ENCODE measurements at places on chromosomes 4 and X.

GRCh38 chrX:40734971-40735324, 394 bp downstream of the MED14 start:
- no peak for DNase-seq

GRCh38 chr4:83810428-83810827, 274.5 kb downstream of the GPAT3 start:
- no peak for DNase-seq

- DNase-seq: no peak
Measured at GRCh38 chrX:53716328-53717088, 30.0 kb upstream of the HUWE1 start.

GRCh38 chr4:153931804-153932203, 142.9 kb upstream of the SFRP2 start:
- no peak for DNase-seq

DNA sequence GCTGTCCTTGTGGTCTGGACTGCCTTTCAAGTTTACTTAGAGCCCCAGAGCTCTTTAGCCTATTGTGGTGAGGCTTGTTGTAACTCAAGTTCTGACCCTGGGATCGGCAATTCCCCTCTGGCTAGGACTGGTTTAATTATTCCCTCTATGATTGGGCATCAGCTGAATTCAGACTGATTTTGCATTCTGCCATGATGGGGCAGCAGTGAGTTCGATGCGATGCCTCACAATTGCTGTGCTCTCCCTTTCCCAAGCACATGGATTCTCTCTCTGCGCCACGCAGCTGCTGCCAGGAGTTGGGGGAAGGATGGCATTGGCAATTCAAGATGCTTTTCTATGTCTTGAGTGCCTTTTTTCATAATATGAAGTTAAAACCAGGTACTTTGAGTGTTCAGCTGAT, 327.8 kb upstream of the CXorf51B start:
- DNase-seq: no peak

- DNase-seq: no peak
Measured at GRCh38 chr4:127775843-127776242, 6.3 kb upstream of the HSPA4L start.

GRCh38 chr4:156779042-156779441, 192.6 kb downstream of the PDGFC start:
- DNase-seq: no peak

DNA sequence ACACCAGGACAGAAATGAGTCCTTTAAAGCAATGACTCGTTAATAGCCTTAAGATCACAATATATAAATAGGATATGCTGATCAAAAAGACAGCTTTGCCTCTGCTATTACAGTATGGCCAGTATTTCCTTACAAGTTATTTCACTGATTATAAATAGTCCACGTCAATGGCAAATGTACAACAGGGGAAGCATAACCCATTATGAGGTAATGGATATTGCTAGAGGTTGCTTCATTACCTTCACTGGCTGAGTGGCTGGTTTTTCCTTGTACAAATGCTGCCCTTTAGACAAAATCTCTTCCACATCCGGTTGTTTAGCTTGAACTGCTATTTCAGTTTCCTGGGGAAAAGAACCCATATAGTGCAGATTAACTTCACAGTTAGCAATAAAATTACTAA, 764.6 kb upstream of the FTHL17 start:
- no peak for DNase-seq

- no peak for DNase-seq
Measured at GRCh38 chr4:158793021-158793420, 24.2 kb downstream of the FNIP2 start.

DNA sequence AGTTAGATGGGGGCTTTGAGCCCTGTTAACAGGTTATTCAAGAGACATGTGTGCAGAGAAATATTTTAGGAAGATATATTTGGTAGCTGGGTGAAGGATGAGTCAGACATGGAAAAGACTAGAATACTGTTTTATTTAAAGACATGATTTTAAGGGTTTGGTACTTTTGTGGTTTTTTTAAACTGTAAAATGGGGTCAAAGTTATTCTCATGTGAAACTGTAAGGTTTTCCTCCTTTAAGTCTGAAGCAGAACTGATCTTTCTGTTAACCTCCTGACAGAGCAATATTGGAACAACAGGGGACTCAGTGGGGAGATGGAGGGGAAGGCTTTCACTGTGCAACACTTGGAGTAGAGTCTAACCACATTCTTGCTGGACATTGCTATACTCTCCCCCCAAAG, 112.4 kb upstream of the LSM6 start:
- no peak for DNase-seq

DNA sequence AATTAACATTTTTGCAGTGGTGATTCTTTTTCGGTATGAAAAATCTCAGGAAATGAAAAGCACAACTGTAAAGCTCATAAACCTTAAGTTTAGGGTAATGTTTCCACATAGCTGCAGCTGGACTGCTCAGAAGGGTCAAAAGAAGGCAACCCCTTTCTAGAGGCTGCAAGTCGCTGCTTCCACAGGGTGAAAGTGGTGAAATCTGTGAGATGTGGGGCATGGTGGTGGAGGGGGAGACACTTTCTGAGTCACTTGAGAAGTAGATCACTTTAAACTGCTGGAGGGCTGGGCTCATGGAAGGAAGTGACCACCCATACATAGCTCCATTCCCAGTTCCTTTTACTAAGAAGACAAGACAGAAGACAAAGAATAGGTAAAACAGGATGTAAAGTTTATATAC, 8.7 kb downstream of the SFRP2 start:
- no peak for DNase-seq

- no peak for DNase-seq
Measured at GRCh38 chrX:37896511-37896890, 49.1 kb upstream of the DYNLT3 start.

DNA sequence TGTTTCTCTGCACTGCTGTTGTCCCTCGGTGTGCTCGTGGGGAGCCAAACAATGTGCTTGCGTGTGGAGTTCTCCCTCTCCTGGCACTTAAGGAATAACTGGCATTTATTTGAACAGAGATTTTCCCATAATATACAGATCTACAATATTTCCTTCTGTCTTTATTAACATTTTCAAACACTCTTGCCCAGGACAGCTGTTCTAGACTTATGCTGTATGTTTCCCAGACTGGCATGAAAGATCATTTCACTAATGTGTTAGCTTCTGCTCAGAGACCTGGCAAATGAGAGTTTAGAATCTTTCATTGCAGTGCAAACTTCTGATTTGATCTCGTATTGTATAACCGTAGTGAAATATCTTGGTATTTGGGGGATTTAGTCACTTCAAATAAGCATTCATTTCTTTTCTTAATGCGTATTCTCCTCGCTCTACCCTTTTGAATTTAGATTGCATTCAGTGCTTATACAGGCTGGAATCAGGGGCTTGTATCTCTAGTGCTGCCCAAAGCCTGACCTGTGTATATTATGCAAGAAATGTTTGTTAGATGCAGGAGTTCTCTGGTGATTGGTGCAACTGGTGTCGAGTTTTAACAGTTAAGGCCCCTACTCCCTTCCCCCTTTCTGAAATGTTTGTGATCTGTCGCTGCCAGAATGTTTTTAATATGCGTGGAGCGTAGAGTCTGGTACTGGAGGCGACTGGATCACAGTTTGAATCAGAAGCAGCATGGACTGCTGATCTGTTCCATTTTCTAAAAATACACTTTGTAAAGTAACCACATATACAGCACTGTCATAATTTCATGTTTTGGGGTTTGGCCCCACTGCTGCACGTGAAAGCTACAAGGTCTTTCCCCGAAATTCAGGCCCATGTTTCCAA, 326.3 kb downstream of the ARHGAP10 start:
- DNase-seq: no peak

- no peak for DNase-seq
Measured at GRCh38 chr4:117479673-117480072, 394.3 kb upstream of the TRAM1L1 start.

DNA sequence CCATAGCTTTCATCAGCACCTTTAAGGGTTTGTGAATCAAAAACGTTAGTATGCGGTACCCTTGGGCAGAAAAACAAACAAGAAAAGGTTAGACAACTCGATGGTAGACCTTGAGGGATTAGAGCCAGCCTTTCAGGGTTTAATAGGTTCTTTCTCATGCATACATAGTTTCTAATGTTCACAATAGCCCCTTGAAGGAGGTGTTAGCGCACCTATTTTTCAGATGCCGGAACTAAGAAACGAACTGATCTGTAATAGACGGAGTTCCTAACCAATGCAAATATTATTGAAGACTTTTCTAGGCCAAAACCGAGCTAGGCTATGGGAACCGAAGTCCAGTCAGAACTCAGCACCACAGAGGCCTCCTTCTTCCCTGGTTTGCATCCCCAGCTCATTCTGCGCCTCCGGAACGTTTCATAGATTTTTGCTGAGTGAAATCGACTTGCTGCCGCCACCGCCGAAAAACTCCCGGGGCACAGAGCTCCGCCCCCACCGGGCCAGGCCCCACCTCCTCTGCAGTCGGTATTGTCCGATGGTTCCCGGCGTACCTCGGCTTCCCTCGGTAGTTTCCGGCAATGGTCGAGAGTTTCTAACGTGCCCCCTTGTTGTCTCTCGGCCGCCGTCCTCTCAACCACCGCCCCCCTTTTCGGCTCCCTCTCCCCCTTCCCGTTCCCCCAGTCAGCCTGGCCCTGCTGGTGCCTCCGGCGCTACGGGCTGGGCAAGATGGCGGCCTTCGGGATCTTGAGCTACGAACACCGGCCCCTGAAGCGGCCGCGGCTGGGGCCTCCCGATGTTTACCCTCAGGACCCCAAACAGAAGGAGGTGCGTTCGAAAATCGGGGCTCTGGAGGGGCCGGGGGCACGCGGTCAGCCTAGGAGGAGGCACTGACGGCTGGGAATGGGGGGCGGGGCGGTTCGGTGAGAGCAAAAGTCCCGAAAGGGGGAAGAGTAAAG, at the start of gene MED12:
MED12 (plus strand) TSS at position 565 of the 953 bp plus-strand sequence; CDS start at position 724, 159 bp downstream.
- peak; percentile 35 for DNase-seq

DNA sequence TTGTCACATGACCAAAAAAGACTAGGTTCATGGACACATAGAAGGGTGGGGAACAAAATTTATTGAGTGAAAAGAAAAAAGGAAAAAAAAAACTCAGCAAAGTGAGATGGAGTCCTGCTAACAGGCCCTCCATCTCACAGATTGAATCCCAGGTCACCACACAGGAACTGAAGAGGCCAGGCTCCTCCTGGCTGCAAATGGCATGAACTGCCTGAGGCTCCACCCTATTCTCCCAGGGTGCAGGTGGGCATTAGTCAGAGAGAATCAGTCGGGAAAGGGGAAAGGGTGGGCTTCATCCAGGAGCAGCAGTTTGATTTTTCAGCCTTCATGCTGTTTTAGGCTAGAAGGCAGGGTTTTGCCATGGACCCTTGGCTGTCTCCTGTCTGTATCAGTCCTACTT, 128.5 kb upstream of the GRID2 start:
- DNase-seq: no peak

DNA sequence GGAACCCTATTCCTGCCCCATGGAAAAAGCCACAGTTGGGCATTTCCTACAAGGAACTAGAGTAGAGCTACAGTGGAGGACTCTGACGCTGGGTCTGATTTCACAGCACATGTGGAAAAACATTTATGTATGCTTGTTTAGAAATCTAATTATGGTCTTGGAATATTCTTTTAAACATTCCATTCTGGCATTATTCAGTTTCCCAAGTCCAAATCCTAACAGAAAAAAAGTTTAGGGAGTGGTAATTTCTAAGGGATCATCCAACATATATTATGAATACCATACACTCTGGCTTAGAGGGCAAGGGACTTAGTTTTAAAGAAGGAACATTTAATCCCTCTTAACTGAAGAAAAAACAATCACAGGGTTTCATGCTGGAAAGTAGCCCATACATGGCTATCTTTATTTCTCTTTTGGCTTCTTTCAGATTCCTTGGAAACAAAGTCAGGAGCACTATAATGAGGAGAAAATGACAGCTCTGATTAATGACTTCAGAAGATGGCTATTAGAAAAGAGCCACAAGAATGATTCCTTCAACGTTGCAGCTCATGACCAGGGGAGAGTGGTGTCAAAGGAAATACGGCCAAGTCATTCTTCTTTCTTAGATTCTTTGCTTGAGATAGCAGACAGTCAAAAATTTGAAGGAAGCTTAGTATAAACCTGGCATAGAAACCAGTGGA, 56.1 kb downstream of the CNGA2 start:
- DNase-seq: no peak

- DNase-seq: no peak
Measured at GRCh38 chr4:147927377-147928137, 195.7 kb downstream of the ARHGAP10 start.

- no peak for DNase-seq
Measured at GRCh38 chr4:187656959-187657358, 338.6 kb upstream of the ZFP42 start.

GRCh38 chrX:15298780-15299179, 16.7 kb downstream of the ASB11 start:
- DNase-seq: no peak

DNA sequence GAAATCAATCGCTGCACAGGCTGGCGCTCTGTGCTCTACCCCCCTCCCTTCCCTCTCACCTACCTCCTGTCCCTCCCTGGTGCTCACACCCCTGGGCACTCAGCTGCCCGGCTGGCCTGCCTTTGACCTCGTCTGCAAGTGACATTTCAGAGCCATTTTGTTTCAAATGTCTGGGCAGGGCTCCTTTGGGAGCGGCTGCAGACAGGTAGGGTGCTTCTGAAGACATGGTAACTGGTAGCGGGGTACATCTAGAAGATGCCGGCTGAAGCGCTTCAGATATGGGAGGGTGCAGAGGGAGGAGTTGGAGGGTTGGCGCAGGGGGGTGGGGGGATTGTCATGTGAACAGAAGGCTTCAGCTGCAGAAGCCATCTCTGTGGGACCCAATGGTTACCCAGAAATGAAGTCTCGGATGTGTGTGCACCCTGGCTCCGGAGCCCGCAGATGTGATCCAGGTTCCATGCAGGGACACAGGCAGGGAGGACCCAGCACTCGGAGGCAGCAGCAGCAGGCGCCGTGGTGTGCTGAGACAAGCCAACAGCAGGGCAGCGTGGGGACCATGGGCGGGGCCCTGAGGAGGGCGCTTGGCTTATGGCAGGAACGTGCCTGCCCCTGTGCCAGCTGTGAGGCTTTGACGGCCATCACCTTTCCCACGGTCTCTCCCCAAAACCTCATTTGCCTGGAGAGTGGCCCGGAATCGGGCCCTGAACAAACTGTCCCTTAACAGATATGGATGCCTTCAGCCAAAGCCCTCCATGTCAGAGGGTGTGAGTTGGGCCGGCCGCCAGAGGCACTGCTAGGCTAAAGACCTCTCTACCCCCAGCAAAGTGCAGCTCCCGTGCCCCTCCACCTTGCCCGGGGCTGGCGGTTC, 7.6 kb upstream of the DUSP9 start:
- DNase-seq: no peak

DNA sequence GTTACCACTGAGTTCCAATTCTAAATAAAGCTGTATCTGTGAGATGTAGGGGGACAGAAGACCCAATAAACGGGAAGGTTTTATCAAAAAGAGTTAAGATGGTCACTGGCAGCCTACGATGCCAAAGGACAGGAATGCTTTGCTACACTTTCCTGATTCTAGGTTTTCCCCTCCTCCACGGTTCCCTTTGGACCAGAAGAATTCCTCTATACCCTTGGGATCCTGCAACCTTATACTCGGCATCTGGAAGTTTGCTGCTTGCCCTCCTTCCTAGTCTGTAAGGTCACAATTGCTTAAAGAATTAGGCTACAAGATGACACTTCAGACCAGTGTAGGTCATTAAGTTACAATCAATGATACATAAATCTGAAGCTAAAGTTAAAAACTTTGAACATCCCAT, 64.3 kb downstream of the SCML2 start:
- DNase-seq: no peak

- no peak for DNase-seq
Measured at GRCh38 chrX:372856-373640, 13.7 kb downstream of the PPP2R3B start.
